Left renal cortex interstitium (tissue), 4 donors: ENCODE measurements at places on chromosomes 11 and 22. TPM values are rescaled to one million over a fixed set of nuclear protein-coding genes. Genes with fewer than 3 reads are reported as not detected.

- DNase-seq: no peak
Observed at GRCh38 chr11:98455500-98456307, 565.0 kb upstream of the CNTN5 start.

DNA sequence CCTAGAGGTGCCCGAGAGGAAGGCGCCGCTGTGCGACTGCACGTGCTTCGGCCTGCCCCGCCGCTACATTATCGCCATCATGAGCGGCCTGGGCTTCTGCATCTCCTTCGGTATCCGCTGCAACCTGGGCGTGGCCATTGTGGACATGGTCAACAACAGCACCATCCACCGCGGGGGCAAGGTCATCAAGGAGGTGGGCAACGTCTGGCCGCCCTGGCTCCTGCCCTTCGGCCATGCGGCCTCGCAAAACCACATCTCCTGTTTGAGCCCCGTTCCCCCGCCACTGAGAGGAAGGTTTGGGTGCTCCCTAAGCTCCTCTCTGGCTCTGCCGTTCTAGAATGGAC, 3.4 kb downstream of the SLC17A6 start:
- DNase-seq: no peak

DNA sequence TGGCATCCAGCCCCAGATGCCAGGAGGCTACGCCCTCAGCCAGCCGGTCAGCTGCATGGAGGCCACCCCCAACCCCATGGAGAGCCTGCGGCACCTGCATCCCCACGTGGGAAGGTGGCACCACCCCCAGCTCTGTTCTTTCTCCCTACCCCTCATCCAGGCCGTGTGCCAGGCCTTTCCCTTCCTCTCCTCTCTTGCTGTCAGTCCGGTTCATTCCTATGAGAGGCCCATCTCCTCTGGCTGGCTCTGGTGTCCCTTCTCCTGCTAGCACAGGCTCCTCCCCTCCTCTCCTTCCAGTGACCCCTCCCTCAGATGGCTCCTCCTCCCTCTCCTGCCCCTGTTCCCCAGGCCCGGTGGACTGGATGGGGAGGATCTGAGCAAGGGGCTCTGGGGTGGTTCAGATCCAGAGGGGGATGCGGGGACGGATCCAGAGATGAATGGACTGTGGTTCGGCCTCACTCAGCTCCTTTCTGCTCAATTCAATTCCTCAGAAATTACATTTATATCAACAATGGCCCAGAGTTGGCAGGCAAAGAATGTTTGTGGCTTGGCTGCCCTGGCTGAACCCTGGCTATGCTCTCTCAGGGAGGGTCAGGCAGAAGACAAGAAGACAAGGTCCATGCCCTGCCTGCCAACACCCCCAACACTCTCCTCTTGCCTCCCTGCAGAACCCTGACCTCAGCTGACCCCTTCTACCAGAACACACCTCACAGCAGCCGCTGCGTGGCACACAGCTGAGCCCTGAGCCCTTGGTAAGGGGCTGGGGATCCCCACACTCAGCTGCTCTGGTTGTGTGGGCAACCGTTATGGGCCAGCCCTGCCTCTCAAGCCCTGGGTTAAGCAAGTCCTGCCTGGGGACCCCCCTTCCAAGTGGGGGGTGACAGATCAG, 18.5 kb upstream of the LRRC10B start:
- no peak for DNase-seq

GRCh38 chr11:118689852-118690552, 10.6 kb upstream of the TREH start:
- DNase-seq: peak; percentile 65

DNA sequence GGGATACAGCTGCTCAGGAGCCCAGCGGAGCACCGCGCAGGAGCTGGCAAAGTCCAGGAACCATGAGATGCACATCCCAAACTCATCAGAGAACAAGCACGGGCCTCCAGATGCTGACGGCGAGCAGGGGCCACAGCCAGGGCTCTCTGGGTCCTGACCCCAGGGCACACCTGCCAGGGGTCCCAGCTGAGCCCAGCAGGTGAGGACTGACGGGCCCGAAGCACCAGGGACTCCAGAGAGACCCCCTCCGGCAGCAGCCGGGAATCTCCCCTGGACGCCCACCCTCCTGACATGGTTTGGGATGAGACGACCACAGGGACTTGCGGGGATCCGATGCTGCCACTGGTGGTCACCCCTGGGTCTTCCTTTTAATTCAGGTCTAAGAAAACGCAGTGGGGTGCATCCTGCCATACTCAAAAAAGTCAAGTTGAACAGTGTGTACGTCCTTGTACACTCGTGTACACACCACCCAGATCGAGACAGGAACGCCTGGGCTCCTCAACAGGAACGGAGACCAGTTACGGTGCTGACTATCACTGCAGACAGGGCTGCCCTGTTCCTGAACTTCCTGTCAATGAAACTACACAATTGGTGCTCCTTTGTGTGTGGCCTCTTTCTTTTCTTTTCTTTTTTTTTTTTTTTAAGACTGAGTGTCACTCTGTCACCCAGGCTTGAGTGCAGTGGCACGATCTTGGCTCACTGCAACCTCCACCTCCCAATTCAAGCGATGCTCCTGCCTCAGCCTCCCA, 21.9 kb downstream of the TTLL8 start:
- no peak for DNase-seq

- no peak for DNase-seq
Observed at GRCh38 chr22:46027211-46028105, 50.5 kb upstream of the WNT7B start.

- no peak for DNase-seq
Observed at GRCh38 chr11:113587308-113587739, 112.1 kb upstream of the DRD2 start.

DNA sequence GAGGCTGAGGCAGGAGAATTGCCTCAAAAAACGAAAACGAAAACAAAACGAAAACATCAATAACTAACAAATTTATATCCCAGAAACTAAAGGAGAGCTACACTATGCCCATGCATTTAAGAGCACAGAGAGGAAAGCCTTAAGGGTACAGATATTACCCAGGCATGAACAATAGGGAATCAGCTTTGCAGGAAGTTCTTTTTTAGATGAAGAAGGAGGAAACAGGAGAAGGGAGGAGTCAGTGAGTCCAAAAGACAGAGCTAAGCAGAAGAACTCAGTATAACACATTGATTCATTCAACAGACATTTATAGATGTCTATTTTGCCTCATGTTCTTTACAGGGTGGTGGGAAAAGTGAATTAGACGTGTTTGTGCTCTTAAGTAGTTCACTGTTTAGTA, 8.3 kb downstream of the MRPL17 start:
- DNase-seq: no peak

- no peak for DNase-seq
Observed at GRCh38 chr22:43050995-43051394, 36.0 kb upstream of the PACSIN2 start.

GRCh38 chr22:37148742-37149665, 712 bp downstream of the IL2RB start:
- DNase-seq: no peak

DNA sequence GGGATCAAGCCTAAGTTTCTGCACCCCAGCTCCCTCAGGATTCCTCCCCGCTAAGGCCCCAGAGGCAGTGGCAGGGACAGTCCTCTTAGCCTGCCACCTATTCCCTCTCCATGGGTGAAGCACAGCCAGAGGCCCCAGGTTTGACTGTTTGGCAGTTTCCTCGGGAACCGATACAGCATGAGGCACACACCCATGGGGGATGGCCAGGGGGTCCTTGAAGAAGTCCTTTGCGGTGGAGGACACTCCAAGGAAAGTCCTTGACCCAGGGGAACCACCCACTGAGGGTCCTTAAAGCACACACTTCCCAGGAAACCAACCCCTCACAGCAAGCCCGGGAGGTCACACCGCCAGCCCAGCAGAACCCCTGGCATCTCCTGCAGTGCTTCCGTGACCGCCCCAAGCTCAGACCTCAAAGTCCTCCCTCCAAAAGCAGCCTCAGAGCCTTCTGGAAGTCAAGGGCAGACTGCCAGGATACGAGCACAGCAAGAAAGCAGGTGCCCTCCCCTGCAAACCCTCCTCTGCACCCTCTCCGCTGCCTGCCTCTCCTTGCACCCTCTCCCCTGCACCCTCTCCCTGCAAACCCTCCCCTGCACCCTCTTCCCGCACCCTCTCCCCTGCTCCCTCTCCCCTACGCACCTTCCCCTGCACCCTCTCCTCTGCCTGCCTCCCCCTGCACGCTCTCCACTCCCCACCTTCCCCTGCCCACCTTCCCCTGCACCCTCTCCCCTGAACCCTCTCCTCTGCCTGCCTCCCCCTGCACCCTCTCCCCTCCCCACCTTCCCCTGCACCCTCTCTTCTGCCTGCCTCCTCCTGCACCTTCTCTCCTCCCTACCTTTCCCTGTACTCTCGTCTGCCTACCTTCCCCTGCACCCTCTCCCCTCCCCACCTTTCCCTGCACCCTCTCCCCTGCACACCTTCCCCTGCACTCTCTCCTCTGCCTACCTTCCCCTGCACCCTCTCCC, 1.4 kb downstream of the SIGIRR start:
- DNase-seq: no peak

The CARD10 gene
- polyA plus RNA-seq: 26.3 TPM

The TRIM66 gene
- 8.5 TPM for polyA plus RNA-seq
